ENCODE measurements at places on chromosomes 3 and 15.

DNA sequence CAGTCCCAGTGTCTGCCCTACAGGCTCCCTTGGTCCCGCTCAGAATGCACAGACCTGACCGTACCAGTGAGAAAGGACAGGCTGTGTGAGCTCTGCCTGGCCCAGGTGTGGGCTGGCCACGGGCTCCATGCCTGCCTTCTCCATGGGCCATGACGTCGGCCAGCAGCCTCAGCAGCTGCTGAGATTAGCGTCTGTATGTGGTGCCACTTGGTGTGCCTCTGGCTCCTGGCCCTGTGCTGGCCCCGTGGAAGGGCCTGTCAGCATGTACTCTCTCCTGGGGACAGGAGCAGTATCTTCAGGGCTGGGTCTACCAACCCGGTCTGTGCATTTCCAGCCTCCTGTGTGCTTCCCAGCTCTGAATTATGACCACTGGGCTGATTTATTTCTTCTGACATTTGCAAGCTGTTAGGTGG is 25.7 kb downstream of the KLF13 start:
- no peak for DNase-seq

DNA sequence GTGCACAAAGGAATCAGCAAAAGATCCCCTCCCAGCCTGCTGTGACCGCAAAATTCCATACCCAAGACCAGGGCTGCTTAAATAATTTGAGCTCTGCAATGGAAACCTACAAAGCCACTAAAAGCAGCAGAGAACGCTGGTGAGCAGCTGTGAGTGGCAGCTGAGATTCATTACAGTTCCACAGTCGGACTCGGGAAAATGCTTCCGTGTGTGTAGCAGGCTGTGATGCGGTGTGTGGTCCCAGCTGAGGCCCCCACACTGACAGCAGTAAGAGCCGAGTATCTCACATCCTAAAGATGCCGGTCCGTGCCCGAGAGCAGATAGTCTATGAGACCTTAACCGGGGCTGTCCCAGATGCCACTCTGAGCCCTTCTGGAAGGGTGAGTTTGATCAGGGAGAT is 37.4 kb downstream of the TM2D3 start:
- DNase-seq, result no peak

GRCh38 chr3:127221037-127221436 is 28.1 kb downstream of the PRR23E start:
- no peak for DNase-seq

DNA sequence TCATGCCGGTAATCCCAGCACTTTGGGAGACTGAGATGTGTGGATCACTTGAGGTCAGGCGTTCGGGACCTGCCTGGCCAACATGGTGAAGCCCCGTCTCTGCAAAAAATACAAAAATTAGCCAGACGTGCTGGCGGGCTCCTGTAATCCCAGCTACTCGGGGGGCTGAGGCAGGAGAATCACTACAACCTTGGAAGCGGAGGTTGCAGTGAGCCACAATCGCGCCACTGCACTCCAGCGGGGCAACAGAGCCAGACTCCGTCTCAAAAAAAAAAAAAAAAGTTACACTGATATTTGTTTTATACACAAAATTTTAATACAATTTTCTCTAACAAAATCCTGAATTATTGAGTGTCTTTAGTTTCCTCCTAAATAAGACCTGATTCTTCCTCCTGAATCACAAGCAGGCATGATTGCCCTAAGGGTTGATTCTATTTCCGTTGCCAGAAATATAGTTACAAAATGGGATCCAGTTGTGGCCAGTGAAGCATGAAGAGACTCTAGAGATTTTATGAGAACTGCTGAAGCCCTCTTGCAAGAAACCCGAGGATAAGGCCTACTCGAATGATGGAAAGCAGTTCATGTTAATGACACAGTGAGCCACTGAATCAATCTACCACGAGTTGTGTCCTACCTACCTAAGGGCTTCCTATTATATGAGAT is 9.6 kb upstream of the SMARCC1 start:
- DNase-seq, result no peak

DNA sequence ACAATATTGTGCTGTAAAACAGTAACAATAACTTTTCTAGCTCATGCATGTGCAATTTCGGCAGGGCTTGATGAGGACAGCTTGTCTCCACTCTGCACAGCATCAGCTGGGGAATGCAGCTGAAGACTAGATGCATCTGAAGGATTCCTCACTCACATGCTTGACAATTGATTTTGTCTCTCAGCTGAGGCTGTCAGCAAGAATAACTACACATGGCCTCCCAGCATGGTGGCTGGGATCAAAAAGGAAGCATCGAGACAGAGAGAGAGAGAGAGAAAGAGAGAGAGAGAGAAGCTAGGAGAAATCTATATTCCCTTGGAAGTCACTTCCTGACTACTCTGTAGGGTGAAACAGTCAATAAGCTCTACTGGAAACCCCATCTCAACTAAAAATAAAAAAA is 487.1 kb downstream of the PLOD2 start:
- DNase-seq, result no peak

DNA sequence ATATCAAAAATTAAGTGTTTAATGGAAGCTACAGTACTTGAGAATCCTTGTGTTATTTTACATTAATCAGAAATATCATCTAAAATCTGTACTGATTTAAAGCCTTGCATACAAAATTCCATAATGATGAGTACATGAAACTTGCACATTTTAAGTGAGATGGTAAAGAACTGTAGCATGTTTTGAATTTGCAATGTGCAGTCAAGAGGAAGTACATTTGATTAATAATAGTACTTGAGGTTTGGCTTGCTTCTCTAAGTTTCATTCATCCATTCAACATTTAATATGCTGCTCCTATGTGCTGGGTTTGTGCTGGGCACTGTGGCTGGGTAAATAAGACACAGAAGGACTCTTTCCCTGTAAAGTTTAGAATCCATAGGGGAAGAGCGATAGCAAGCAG is 332.3 kb downstream of the CNTN3 start:
- no peak for DNase-seq

DNA sequence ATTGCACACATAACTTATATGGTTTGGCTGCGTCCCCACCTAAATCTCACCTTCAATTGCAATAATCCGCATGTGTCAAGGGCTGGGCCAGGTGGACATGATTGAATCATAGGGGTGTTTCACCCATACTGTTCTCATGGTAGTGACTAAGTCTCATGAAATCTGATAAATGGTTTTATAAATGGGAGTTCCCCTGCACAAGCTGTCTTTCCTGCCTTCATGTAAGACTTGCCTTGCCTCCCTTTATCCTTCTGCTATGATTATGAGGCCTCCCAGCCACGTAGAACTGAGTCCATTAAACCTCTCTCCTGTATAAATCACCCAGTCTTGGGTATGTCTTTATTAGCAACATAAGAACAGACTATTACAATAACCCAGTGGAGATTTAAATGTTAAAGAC is 653.9 kb downstream of the ROBO1 start:
- DNase-seq, result no peak

GRCh38 chr3:135558906-135559305 is 406.6 kb upstream of the PPP2R3A start:
- DNase-seq, result no peak

GRCh38 chr3:151751161-151751560 is 17.4 kb downstream of the AADACL2 start:
- no peak for DNase-seq

DNA sequence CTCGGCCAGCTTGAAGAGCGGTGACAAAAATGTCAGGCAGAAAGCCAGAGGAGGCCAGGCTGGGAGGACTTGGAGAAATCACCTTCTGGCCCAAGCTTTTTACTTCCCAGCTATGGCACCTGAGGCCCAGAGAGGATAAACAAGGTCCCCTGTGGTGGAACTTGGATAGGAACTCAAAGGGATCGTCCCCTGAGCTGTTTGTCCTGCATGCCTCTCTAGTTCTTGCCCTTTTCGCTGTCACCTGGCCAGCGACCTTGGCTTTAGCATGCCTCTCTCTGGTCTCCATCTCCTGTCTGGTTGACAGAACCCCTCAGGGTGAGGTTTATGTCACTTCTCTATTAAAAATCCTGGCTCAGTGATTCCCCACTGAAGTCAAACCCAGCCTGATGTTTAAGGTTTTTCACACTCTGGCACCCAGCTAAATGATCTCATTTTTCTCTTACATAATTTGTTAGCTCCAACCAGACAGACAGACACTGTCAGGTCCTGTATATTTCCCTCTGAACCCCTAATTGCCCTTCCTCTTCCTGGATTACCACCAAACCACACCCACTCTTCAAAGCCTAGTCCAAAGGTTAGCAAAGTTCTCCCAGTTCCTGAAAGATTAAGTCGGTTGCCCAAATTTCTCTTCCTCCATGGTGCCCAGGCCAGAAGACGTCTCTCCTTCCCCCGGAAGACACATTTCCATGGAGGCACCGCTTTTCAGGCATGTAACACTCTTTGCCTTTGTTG is 169.1 kb downstream of the FAM43A start:
- DNase-seq, result no peak

DNA sequence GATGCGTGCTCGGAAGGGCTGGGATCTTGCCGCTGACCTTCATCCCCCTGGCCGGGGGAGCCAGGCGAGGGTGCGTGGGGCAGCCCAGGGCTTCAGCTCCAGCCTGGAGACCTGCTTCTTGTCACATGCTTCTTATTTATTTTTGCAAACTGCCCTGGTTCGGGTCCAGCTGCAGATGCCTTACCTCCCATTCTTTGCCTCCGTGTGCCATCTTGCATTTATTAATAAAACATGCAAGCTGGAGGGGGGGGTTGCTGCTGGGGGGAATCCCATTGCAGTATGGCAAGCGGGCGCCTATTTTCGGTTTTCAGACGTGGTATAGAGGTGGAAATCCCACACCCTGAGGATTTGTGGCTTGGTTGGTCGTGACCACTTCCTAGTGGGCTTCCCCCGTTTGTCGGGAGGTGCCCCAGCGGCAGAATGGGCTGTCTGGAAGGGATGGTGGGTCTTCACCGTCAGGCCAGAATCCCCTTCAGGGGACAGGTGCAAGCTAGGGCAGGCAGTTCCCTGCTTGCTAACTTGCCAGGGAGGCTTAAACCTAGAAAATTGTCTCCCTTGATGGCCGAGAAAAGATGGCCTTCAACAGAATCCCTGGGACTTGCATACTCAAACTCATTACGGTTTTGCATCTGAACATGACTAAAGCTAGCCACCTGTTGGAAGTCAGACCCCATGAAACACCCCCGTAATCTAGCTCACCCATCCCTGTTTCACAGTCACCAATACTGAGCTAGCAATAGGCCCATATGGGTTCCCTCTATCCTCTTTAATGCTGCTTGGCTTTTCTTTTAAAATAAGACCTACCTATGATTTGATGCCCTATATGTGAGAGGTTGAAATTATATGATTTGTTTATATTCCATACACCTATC is 569 bp downstream of the TMEM266 start:
- no peak for DNase-seq

DNA sequence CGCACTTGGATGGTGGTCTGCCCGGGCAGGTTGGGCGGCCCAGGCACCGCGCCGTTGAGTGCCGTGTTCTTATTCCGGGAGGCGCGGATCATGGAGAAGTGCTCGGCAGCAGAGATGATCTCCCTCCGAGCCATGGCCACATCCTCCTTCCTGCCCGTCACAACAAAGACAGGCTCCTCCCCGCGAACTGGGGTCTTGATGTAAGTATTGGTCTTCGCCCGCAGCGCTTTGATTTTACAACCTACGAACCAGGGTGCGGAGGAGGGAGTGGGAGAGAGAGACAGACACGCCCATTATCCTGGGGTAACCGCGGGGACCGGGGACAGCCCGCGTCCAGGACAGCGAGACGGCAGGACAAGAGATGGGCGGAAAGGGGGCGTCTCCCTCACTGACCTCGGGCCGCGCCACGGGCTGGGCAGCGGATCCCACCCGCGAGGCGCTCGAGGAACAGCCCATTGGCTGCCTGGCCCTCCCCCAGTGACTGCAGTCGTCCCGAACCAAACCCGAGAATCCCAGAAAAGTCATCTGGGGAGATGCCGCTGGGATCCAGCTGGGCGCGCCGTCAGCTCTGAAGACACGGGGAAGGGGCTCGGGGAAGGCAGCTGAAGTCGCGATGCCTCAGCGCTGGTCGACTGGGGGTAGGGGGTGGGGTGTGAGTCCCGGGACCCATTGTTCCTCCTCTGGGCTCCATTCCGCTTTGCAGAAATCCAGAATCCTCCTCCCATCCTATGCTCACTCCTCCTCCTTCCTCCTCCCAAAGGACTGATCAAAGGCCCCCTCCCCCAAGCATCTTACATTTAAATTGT is 1.2 kb downstream of the MEX3B start:
- no peak for DNase-seq

DNA sequence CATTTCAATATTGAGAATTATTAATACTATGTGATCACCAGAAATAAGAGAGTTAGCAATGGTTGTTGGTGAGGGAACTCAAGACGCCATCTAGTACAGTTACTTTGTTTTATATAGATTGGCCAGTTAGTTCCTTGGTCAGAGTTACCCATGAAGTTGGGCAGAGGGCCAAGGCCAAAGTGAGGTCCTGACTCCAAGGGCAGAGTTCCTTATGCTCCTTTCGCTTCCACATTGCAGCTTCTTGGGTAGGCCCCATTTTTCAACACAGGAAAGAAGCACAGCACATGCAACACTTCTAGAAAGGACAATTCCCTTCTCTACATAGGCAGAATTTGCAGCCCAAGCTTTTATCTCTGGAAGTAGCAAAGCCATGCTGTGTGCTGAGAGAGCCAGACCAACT is 178.6 kb downstream of the KCNAB1 start:
- no peak for DNase-seq

DNA sequence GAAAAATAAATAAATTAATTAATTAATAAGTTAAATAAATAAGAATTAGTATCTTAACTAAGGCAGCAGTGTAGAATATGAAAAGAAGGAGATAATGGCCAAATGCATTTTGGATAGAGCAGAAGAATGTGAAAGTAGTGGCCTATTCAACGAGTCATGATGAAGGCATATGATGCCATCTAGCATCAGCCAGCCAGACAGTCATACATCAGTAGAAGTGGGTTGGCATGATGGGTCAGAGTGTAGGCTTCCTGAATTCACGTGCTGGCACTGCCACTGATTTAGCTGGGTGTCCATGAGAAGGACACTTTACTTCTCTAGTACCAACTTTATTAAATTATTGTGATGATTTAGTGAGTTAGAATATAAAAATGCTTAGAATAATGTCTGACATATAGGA is 256.1 kb upstream of the ARPP21 start:
- DNase-seq, result no peak

- DNase-seq, result no peak
Observed at GRCh38 chr3:157204431-157204830, 44.5 kb upstream of the CCNL1 start.

GRCh38 chr3:62892951-62893350 is 17.7 kb upstream of the CADPS start:
- no peak for DNase-seq

DNA sequence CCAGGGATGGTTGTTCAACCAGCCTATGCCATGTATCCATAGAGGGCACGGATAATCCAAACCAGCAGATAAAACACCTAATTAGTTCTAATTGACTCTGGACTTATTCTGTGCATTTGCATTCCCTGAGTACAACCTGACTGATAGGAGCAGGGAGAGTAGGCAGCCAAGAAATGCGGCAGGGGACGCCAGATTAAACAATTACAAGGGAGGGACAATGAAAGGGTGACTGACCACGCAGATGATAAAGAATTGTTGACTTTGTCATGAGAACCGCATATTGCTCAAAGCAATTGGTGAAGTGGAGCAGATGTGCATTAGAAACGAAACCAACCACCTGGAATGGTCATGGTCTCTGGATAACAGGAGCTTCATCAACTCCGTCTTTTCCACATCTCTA is 369.1 kb upstream of the FRG2C start:
- DNase-seq, result no peak

GRCh38 chr15:76058714-76059319 is 968 bp upstream of the TMEM266 start:
- DNase-seq, result no peak
